ENCODE measurements at places on chromosomes 16 and 17. TPM values are rescaled to one million over a fixed set of nuclear protein-coding genes. Genes with fewer than 3 reads are reported as not detected.

- DNase-seq, result peak; percentile 35
- H3K36me3 ChIP-seq, result peaks cover 3% of the 10 kb centered on the region
- H3K4me1 ChIP-seq, result peaks cover 29% of the 10 kb centered on the region
Measured at GRCh38 chr16:3131755-3132377, 3.0 kb upstream of the ZNF213 start.

DNA sequence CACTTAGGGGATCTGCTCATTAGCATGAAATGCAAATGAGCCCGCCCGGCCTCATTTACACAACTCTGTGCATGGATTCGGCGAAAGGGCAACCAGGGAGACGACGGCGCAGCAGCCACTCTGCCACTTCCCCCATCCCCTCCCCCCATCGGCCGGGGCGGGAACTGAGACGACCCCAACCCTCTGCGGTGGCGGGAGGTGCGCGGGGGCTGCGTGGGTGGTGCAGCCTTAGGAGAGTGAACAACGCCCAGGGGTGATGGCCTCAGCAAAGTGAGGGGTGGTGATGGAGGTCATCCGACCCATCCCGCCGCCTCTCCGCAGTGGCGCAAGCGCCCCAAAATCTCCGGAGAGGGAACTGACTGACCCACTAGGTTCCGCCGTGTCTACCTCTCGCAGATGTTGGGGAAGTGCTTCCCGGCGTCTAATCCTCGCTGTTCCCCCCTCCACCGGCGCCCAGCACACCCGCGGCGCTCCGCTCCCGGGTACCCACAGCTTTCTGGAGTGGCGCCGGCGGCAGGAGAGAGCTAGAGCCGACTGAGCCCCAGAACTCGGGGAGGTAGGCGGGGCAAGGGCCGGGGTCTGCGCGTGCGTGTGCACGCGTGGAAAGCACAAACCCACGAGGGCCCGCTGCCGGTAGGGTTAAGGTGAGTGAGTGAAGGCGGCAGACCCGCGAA, 1.4 kb upstream of the CACNA1G start:
- no peaks in the 10 kb centered on the region for H3K36me3 ChIP-seq
- DNase-seq, result no peak
- peak overlapping the region; percentile 73 for H3K4me3 ChIP-seq
- H3K27me3 ChIP-seq, result peaks cover 16% of the 10 kb centered on the region

DNA sequence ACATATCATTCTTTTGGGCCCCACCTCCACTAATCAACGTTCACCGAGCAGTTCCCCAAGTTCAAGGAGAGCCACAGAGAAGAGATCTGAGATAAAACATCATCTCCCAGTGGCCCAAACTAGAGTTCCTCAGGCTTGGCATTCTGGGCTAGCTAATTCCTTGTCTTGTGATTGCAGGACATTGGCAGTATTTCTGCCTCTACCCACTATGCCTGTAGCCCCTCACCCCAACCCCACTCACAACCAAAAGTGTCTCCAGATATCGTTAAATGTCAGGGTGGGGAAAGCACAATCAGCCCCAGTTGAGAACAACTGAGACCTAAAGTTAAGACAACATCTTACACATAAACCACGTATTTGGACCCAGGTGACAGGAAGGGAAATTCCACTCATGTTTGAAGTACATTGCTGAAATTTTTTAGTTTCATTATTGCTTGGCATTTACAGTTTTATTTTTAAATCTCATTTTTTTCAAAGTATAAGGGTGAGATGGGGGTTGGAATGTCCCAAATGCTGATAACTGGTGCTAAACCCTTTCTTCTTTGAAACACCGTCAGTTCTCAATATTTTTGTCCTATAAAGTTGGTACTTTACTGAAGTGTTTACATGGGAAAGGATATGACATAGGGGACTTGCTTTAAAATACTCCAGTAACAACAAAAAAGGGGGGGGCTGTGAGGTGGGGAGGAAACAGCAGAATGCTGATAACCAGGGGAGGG, 13.6 kb downstream of the ZC3H7A start:
- no peaks in the 10 kb centered on the region for H3K36me3 ChIP-seq
- peak overlapping the region; percentile 52 for H3K4me3 ChIP-seq
- H3K4me1 ChIP-seq, result peaks cover 49% of the 10 kb centered on the region
- no peaks in the 10 kb centered on the region for H3K27me3 ChIP-seq
- peak; percentile 88 for DNase-seq

DNA sequence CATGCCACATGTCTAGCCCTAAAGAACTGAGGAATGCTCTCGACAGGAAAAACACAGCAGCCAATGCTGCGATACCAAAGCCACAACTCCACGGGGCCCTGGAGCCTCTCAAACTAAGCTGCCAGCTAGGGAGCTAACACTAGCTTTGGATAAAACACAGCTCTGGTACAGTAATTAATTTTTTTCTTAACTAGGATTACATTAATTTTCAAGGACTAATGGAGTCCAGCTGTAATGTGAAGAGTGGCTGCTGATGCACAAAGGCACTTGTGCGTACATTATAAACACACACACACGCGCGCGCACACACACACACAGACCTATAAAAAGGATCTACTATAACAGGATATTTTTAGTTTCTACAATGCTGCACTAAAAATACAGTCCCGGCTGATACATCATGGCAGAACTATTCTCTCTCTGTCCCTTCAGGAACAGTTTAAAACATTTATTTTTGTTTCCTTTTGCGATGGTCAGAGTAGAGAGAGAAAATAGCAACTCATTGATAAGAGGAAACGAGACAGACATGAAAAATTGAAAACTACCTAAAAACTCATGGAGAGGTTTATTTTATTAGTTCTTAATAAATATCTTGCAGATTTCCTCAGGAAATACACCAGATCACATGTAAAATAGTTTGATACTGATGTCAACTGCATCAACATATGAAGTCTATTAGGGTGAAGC, 88.5 kb downstream of the SMG6 start:
- H3K4me1 ChIP-seq, result peaks cover 58% of the 10 kb centered on the region
- no peaks in the 10 kb centered on the region for H3K36me3 ChIP-seq
- DNase-seq, result peak; percentile 29
- H3K4me3 ChIP-seq, result peak overlapping the region; percentile 40
- no peaks in the 10 kb centered on the region for H3K27me3 ChIP-seq

- no peak overlapping the region for H3K4me3 ChIP-seq
- H3K27me3 ChIP-seq, result no peaks in the 10 kb centered on the region
- H3K36me3 ChIP-seq, result peaks cover 27% of the 10 kb centered on the region
Measured at GRCh38 chr17:32382526-32383223, 32.7 kb downstream of the ZNF207 start.

DNA sequence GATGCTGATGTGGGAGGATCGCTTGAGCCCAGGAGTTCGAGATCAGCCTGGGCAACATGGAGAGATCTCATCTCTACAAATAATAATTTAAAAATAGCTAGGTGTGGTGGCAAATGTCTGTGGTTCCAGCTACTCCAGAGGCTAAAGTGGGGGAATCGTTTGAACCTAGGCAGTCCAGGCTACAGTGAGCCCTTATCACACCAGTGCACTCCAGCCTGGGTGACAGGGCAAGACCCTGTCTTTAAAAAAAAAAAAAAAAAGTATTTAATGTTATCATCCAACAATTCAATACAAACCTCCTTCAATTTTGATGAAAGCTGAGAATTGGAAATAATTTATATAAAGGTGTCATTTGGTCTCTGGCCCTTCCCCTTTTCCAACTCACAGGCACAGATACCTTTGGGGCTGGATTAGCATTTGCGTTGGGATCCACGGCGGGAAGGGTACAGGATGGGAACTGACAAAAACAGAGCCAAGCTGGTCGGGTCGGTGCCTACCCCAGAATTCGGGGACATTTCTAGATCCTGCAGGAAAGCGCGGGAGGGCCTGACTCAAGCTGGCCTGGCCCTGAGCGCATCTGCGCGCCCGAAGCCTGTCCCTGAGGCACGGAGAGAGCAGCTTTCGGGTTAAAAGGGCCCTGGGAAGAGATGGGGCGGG, 860 bp upstream of the DCAF7 start:
- DNase-seq, result no peak
- H3K27me3 ChIP-seq, result no peaks in the 10 kb centered on the region
- peaks cover 23% of the 10 kb centered on the region for H3K4me1 ChIP-seq
- peak overlapping the region; percentile 90 for H3K27ac ChIP-seq

DNA sequence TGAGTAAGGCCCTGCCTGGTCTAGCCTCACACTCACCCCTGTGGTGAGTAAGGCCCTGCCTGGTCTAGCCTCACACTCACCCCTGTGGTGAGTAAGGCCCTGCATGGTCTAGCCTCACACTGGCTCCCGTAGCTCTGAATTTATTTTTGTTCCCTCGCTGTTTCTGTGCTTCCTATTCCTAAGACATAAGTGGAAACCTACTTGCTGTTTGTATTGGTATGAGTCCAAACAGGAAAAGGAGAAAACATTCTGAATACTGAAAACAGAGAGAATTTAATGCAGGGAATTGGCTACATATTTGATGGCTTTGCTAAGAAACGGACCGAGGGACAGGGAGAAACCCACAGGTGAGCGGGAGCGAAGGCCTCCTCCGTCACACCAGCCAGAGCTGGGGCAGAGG, 267.8 kb downstream of the FOXL1 start:
- no peak overlapping the region for H3K27ac ChIP-seq
- no peaks in the 10 kb centered on the region for H3K4me1 ChIP-seq
- no peaks in the 10 kb centered on the region for H3K36me3 ChIP-seq
- no peak overlapping the region for H3K4me3 ChIP-seq

- H3K4me3 ChIP-seq, result no peak overlapping the region
- no peaks in the 10 kb centered on the region for H3K27me3 ChIP-seq
- H3K4me1 ChIP-seq, result no peaks in the 10 kb centered on the region
- H3K27ac ChIP-seq, result no peak overlapping the region
- DNase-seq, result no peak
Measured at GRCh38 chr17:55452139-55452790, 30.6 kb upstream of the MMD start.

DNA sequence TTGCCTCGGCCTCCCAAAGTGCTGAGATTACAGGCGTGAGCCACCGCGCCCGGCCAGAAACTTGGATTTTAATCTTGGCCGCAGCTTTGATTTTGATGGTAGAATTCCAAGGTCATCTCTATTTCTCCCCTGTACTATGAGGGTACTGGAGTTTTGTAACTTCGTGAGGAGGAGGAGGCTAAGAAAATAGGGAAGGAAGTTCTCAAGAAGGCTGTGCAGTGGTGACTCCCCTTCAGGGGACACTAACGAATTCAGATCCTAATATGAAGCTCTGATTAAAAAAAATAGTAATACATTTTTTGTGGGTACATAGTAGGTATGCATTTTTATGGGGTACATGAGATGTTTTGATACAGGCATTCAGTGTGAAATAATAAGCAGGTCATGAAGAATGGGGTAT, 55.9 kb downstream of the LDHD start:
- H3K4me3 ChIP-seq, result no peak overlapping the region
- H3K4me1 ChIP-seq, result peaks cover 5% of the 10 kb centered on the region
- no peaks in the 10 kb centered on the region for H3K36me3 ChIP-seq
- no peaks in the 10 kb centered on the region for H3K27me3 ChIP-seq
- H3K27ac ChIP-seq, result no peak overlapping the region
- no peak for DNase-seq

- no peak for DNase-seq
- H3K4me1 ChIP-seq, result no peaks in the 10 kb centered on the region
- peaks cover 4% of the 10 kb centered on the region for H3K36me3 ChIP-seq
- no peak overlapping the region for H3K27ac ChIP-seq
Measured at GRCh38 chr17:2903193-2903974, 107.1 kb downstream of the RAP1GAP2 start.

- peaks cover 4% of the 10 kb centered on the region for H3K4me1 ChIP-seq
- no peaks in the 10 kb centered on the region for H3K36me3 ChIP-seq
- no peak overlapping the region for H3K4me3 ChIP-seq
- no peak overlapping the region for H3K27ac ChIP-seq
Measured at GRCh38 chr16:71460941-71461340, 1.1 kb downstream of the ZNF23 start.

GRCh38 chr16:75097941-75098901, 18.4 kb downstream of the LDHD start:
- no peak overlapping the region for H3K27ac ChIP-seq
- peaks cover 29% of the 10 kb centered on the region for H3K4me1 ChIP-seq
- no peak overlapping the region for H3K4me3 ChIP-seq
- no peak for DNase-seq
- no peaks in the 10 kb centered on the region for H3K36me3 ChIP-seq
- H3K27me3 ChIP-seq, result no peaks in the 10 kb centered on the region

GRCh38 chr17:41620583-41621434, 3.6 kb downstream of the KRT17 start:
- no peaks in the 10 kb centered on the region for H3K4me1 ChIP-seq
- H3K4me3 ChIP-seq, result no peak overlapping the region
- H3K27ac ChIP-seq, result no peak overlapping the region
- H3K27me3 ChIP-seq, result no peaks in the 10 kb centered on the region
- no peaks in the 10 kb centered on the region for H3K36me3 ChIP-seq

DNA sequence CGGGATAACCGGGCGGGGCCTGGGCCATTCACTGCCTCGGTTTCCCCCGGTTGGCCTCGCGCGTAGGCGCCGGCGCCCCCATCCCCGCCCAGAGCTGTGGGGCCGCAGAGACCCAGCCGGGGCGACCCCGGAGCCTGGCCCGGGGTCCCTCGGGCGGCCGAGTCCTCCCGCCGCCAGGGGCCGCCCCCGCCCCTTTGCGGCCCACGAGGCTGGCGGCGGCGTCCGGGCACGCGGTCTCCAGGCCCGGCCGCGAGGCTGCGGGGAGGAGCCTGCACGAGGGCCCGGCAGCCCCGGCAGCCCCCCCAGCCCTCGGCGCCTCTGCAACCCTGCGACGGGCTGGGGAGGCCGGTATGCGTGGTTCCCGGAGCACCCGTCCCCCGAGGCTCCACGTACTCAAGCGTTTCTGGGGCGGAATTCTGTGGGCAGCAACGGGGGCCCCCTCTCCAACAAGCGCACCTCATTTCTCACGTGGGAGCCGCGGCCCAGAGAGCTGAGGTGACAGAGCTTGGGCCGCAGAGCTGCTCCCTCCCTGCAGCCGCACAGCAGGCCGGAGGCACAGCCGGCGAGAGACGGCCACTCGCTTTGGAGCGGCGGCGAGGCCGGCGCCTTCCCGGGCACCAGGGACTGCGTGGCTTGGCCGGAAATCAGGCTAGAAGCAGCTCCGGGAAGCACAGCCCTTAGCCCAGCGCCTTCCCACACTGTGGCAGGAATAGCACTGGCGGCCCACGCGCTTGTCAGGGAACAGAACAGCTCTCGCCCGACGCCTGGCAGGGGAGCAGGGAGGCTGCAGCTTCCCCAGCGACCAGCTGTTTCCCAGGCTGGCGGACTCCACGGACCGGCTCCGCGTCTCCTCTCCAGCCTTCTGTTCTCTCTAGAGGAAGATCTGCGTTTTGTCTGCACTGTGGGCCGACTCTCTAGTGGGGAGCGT, 867 bp upstream of the LIMD2 start:
- peaks cover 45% of the 10 kb centered on the region for H3K36me3 ChIP-seq
- peak overlapping the region; percentile 65 for H3K4me3 ChIP-seq
- H3K27me3 ChIP-seq, result no peaks in the 10 kb centered on the region
- H3K4me1 ChIP-seq, result peaks cover 45% of the 10 kb centered on the region
- peak overlapping the region; percentile 93 for H3K27ac ChIP-seq

Gene ICAM2
- total RNA-seq, result 60.9 TPM

Gene ASGR1
- 0.79 TPM for total RNA-seq

Gene C16orf86
- 4.7 TPM for total RNA-seq

Gene TMEM235
- not detected for total RNA-seq

Gene CCT6B
- 2.4 TPM for total RNA-seq

Gene PPP1R27
- total RNA-seq, result not detected

Gene TBC1D3
- 11.0 TPM for total RNA-seq

Gene LPO
- not detected for total RNA-seq

All from naive thymus-derived CD4-positive, alpha-beta T cell (primary cell).